Eye (tissue), 1 donor: ENCODE measurements at places on chromosomes 13 and 19.

GRCh38 chr19:29076161-29076560 lies 136.8 kb downstream of the UQCRFS1 start:
- no peak for DNase-seq

DNA sequence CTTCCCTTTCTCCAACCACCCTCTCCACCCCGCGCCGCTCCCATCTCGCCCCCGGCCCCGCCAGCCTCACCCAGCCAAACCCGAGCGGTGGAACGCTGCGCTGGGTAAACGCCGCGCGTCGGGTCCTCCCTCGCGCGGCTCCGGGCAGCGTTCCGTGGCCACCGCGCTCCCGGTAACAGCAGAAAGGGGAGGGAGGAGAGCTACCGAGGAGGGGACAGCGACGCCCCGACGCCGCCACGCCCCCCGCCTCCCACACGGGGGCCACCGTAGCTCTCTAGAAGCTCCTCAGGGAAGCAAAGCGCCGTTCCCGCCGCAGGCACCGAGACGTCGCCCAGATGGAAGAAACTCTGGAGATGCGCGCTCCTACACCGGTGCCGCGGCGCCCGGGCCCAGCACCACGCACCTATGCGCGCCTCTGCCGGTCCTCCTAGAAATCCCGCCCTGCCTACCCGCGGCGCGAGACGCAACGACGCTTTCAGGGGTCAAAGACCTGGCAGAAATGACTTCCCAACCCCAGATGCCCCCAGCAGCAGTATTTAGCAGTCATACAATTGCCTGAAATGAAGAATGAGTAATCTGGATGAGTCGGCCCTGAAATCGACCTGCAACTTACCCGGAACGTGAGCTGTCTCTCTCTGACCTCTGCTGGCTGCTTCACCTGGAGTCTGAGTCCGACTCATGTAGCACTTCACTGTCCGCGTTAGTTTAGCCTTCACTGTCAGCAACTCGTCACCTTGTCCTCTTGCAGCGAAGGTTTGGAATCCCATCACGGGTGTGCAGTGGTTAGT lies at the start of gene RUBCNL:
Gene RUBCNL, minus strand, starts transcription at position 189 of the 788 bp plus-strand sequence. CDS start 14,777 bp downstream, outside the sequence.
- peak; percentile 69 for DNase-seq

GRCh38 chr13:38624822-38625221 lies 62.1 kb upstream of the FREM2 start:
- no peak for DNase-seq

GRCh38 chr19:47628078-47628771 lies 19.3 kb downstream of the BICRA start:
- DNase-seq = no peak

DNA sequence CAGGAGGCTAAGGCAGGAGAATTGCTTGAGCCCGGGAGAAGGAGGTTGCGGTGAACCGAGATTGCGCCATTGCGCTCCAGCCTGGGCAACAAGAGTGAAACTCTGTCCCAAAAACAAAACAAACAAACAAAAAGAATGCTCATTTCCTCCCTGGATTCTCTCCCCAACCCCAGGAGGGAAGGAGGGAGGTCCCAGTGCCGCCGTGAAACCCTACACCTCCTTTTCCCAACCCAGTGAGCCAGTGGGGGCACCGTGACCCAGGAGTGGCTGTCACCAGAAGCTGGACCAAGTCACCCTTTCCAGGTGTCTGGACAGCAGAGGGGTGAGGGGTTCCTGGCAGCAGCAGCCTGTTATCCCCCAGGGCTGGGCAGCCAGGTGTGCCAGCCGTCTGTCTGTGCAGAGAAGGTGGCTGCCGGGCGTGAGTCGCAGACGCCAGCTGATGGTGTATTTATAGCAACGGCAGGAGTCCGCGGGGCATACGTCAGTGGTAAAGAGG lies 23.5 kb downstream of the NFIC start:
- no peak for DNase-seq

- DNase-seq = no peak
Measured at GRCh38 chr13:26249551-26249950, 4.4 kb upstream of the CDK8 start.

DNA sequence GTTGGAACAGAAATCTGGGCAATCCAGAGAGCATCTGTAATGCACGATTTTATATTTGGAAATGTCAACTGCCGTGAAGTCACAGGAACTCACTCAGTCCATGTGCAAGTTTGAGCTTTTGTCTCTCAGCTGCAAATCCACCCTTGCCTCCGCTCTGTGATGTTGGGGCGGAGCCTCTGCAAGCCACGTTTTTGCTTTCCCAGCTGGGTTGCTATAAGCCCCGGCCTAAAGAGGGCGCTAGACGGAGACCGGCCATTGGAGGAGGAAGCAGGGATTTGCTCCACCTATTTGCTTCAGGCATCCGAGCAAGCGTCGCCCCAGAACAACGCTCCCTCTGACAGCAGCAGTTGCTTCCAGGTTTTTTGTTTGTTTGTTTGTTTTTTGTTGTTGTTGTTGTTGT lies 56.2 kb downstream of the TRPM4 start:
- DNase-seq = no peak

DNA sequence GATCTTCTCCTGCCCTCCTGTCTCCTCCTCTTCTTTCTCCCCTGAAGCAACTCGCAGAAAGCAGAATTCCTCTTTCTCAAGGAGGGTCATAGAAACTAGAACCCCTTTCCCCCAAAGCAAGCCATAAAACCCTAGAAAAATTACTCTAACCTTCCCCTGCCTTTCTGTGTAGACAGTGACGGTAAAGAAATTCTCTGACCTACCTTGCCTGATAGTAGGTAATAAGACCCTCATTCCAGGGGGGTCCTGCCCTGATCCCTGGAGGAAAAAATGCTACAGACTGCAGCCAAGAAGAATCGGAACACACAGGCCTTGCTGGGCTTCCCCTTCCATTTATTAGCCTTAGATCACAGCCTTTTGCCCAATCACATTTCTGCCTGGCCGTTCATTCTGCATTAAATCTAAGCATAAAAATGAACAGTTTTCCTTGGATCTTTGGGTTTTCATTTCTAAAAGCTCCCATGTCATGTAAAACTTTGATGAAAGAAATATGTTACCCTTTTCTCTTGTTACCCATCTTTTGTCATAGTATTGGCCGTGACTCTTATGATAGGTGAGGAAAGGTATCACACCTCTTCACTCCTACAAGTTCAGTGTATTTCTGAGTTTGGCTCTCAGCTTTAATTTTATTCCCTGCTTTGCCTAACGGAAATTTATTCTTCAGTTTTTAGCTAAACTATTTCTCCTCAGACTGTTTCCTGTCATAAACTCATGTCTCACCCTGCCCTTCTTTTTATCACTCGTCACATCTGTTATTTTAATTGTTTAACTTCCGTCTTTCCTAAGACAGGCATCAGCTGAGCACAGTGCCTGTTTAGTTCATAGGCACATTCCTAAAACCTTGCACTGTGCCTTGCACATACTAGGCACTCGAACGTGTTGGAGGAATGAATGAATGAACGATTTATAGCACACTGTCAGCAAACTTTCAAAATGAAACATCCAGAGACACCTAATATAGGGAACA lies 20.4 kb upstream of the CPB2 start:
- no peak for DNase-seq

- no peak for DNase-seq
Measured at GRCh38 chr19:9348671-9349070, 14.1 kb upstream of the ZNF177 start.

- no peak for DNase-seq
Measured at GRCh38 chr19:46131485-46132143, 7.1 kb upstream of the IGFL3 start.

GRCh38 chr13:32051156-32051555 lies 19.6 kb downstream of the FRY start:
- DNase-seq = no peak

DNA sequence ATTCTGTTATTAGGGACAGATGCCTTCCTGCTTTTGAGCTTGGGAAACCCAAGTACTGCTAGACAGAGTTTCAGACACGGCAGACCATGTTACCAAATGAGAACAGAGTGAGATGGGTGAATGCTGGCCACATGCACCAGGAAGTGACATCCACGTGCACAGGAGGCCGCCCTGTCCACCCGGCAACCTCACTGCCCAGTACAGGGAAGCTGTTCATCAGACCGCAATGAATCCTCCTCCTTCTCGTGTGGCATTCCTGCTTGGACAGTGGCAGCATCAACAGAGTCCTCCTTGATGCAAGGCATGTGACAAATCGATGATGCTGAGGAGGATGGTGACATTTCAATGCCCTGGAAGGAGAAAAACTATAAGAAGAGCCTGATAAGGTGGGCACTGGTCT lies 191.0 kb upstream of the SOX1 start:
- DNase-seq = no peak

DNA sequence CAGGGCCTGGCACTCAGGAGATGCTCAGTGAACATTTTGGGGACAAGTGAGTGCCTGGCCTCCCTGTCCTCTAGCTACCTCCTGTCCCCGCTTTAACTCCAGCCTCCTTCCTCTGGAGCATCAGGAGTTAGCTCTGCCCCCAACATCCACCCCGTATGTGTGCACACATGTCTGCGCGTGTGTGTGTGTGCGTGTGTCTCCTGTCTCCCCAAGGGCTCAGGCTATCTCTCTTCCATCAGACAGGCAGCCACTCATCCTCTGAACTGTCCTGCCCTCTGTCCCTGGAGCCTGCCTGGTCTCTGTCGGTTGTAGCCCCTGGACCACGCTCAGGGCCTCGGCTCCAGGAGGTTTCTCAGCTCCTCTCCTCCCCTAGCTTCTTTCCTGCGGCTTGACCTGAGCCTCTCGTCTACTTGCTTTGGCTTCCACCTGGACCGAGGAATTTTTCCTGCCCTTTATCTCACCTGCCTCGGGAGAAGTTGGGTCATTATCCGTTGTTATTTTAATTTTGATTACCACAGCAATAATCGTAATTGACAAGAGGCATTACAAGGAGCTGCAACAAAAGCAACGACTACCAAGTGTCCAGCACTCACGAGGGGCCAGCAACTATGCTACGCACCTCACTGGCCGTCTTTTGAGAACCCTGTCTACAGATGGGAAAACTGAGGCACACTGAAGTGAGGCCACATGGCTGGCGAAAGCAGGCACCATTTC lies 32.0 kb upstream of the ASF1B start:
- DNase-seq = no peak

GRCh38 chr19:34364830-34365462 lies at the start of gene GPI:
Gene GPI, plus strand, starts transcription at chr19:34365196. Its CDS starts 71 bp downstream, at chr19:34365267.
- peak; percentile 78 for DNase-seq

- DNase-seq = no peak
Measured at GRCh38 chr13:93771782-93772181, 545.2 kb downstream of the GPC6 start.

- no peak for DNase-seq
Measured at GRCh38 chr19:29971648-29972047, 29.6 kb downstream of the URI1 start.

DNA sequence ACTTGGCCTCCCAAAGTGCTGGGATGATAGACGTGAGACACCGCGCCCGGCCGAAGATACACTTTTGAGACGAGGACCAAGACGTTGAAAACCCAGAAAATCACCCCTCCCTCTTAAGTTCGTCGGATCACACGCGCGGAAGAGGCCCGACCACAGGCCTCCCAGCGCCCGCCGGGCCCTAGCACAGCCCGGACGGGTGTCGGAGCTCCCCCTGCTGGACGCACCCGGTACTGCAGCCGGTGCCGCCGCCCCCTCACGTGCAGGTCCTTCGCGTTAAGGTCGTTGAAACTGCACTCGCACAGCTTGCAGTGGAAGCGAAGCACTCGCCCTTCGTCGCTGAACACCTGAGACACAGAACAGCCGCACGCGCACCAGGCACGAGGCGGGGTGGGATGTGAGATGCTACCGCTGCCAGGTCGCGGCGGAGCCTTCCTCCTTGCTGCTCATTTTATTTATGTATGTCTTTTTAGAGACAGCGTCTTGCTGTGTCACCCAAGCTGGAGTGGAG lies 35.7 kb upstream of the MATK start:
- peak; percentile 81 for DNase-seq

DNA sequence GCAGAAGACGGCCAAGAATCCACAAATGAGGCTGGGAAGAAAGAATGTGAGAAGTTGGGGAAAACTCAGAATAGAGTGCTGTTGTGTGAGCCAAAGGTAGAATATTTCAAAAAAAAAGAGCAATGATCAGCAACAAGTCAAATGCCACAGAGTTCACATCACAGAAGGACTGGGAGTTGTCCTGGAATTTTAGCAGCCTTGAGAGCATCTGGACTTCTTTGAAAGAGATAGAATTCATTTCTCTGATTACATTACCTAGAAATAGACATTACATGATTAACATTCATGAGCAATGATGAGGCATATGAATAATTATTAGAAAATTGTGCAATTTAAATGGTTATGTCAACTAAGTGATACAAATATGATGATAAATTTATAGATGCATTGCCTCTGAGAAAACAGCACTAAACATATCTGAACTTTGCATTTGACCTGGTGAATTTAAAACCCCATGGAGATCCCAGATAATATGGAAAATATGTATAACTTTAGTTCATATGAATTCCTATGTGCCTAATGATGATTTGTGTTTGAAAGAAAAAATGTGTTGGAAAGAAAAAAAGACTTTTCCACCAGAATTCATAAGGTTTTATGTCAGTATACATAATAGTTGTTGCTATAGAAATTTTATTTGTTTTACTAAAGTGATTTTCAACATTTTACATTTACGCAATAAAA lies 186.2 kb downstream of the POSTN start:
- peak; percentile 1 for DNase-seq

- peak; percentile 86 for DNase-seq
Measured at GRCh38 chr13:43785650-43786471, 911 bp downstream of the ENOX1 start.

DNA sequence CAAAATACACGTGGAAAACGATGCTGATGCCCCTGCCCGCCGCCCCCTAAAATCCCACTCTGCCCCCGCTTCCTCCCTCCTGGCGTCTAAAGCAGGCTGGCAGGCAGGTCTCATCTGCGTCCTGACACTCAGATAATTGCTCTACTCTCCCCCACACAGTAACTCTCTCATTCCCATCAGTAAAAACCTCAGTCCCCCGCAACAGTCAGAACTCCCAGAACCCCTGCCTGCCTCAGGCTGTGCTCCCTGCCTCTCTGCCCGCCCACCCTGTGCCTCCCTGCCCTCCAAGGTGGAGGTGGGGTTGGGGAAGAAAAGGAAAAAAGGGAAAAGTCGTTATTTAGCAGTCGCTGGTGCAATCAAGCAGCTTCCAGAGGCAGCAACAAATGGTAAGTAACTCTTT lies 473.7 kb downstream of the EFNB2 start:
- no peak for DNase-seq

- no peak for DNase-seq
Measured at GRCh38 chr13:108993346-108993745, 363.9 kb downstream of the MYO16 start.
